ENCODE measurements at places on chromosomes 3 and 15.
A peak's percentile ranks its signal among the peaks of the same experiment; 100 is the strongest.

- DNase-seq: no peak
These were observed 1713.6 kb downstream of the SI start for GRCh38 chr3:163364717-163365116.

DNA sequence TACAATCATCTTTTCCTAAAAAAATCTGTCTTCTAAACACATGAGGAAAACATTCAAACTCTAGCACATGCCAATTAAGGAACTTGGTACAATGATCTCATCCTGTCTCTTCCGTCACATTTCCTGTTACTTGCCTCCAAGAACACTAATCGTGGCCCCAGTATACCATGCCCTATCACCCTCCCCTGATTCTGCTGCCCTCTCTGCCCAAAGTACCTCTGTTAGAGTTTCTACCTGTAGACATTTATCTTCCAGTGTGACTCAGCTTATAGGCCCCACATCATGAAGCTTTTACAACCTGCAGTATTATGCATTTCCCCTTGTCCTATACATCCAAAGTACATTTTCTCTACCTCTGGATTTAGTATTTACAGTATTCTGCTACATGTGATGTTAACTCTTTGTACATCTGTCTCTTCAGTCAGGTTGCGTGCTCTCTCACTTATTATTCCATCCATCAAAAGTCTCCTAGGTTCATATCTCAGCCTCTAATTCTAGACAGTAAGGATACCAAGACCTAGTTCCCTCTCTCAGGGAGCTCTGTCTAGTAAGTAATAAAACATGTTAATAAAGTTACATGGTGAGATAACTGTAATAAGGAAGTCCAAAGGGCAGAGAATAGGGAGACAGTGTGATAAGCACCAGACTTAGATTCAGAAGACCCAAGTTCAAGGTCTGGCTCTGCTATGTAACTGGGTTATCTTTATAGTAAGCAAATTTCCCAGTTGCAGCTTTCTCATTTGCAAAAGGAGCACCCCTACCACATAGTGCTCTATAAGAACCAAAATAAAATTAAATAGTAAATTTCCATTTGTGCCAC lies 8.9 kb upstream of the SEMA6D start:
- no peak for DNase-seq

GRCh38 chr3:30691944-30692343 lies 85.5 kb downstream of the TGFBR2 start:
- no peak for DNase-seq

GRCh38 chr15:57171426-57171825 lies 204.9 kb upstream of the CGNL1 start:
- DNase-seq: no peak

- no peak for DNase-seq
These were observed 228.2 kb upstream of the TPRG1 start for GRCh38 chr3:188943591-188943990.

- no peak for DNase-seq
These were observed 65.9 kb upstream of the PLXND1 start for GRCh38 chr3:129672412-129672811.

DNA sequence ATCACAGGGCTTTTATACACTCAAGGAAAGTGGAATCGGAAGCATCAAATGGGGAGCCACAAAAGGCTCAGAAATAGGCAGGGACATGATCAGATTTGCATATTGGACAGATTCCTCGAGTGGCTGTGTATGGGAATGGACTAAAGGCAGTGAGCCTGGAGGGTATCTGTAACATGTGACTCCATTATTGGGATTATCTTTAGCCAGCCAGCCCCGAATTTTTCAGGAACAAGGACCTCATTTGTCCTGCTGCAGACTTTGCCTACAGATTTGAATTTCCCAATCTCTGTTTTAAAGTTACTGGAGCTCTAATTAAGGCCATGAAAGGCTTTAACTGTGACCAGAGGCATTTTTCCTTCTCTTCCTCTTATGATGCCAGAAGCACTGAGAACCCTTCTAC lies 26.9 kb upstream of the EPHB1 start:
- no peak for DNase-seq

- no peak for DNase-seq
These were observed 13.7 kb upstream of the ULK4 start for GRCh38 chr3:41975416-41976103.

DNA sequence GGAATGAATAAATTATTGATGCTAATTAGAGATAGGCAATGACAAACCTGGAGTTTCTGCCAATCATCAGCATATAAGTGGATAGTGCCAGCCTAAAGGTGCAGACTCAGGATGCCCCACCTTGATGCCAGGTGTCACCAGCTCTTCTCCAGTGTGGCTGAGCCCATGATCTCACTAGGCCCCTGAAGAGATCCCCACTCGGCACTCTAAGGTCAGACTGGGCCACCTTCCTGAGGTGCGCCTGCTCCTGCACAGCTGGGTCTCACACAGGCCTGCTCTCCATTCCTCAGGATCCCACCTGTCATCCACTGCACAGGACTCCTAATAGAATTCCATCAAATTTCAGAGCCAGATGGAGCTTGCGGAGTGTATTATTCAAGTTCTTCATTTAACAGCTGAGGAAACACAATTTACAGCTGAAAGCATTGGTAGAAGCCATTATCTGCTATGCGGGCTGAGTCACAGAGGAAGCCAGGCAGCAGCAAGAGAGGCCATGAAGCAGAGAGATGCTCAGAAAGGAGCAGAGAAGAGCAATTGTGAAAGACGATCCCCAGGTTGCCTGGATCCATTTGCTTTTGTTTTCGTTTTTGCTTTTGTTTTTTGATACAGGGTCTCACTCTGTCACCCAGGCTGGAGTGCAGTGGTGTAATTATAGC lies 25.1 kb upstream of the FSTL1 start:
- DNase-seq: no peak

DNA sequence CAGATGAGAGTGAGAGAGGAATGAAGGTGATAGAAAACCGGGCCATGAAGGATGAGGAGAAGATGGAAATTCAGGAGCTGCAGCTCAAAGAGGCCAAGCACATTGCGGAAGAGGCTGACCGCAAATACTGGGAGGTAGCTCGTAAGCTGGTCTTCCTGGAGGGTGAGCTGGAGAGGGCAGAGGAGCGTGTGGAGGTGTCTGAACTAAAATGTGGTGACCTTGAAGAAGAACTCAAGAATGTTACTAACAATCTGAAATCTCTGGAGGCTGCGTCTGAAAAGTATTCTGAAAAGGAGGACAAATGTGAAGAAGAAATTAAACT lies 88.9 kb downstream of the EOMES start:
- no peak for DNase-seq

DNA sequence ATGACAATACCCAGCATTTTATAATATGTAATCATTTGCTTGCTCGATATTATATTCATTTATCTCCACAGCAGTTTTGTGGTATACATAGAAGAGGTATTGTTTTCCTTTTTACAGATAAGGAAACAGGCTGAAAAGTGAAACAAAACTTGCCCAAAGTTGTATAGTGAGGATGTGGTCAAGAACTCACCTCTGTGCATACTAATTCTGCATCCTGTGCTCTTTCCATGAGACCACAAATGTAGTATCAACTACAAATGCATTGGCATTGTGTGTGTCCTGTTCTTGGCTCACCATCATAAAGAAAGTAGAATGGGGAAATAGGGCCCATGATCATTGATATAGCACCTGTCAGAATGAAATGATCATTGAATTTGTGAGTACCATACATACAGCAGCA lies 167.3 kb downstream of the NECTIN3 start:
- DNase-seq: no peak

GRCh38 chr3:140355481-140355880 lies 322.4 kb upstream of the TRIM42 start:
- DNase-seq: no peak

GRCh38 chr15:72198356-72199204 lies 993 bp upstream of the GRAMD2A start:
- peak; percentile 74 for DNase-seq

DNA sequence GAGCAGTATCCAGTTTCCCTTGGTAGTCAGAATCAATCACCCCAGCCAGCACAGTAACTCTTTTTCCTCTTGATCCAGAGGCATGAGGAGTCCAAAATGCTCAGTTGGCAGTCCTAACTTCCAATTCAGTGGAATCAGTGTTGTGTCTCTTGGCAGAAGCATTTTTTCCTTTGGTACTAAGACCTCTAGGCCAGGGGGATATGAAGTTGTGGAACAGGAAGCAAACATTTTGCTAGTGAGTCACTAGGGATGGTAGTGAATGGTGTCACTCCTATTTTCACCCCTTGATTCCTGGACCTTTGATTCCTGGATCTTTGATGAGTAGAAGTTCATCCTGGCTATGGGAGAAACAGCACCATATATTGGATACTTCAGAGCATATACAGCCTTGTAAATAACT lies 70.5 kb upstream of the ALDH1A3 start:
- no peak for DNase-seq

GRCh38 chr3:179961703-179962078 lies 75.0 kb downstream of the PEX5L start:
- DNase-seq: peak; percentile 69

DNA sequence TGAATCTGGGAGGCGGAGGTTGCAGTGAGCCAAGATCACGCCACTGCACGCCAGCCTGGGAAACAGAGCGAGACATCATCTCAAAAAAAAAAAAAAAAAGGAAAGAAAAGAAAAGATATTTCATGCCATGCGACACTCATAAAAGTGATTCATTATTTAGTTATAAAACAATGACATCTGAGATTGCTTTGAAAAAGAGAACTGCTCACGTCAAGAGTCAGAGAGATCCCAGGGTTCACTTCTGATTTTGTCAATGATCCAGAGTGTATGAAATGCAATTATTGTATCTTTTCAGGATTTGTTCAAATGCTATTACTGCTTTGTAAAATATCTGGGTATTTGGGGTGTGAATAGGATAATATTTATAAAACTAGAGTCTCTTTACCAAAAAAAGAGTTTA lies 6.0 kb upstream of the SAMD7 start:
- no peak for DNase-seq

All from NCI-H510A (cell line).